Kidney epithelial cell (primary cell): ENCODE measurements at places on chromosomes 3 and 15.

DNA sequence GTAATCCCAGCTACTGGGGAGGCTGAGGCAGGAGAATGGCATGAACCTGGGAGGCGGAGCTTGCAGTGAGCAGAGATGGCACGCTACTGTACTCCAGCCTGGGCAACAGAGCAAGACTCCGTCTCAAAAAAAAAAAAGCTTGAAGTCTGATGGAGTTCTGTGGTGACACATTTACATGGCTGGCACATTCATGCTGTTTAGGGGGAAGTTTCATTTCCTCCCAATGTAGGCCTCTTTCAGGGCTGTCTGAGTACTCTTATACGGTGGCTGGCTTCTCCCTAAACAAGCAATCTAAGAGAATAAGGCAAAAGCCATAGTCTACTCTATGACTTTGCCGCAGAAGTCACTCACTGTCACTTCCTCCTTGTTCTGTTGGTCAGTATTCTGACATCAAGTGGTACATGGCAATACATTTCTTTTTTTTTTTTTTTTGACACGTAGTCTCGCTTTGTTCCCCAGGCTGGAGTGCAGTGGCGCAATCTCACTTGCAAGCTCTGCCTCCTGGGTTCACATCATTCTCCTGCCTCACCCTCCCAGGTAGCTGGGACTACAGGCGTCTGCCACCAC is 41.2 kb downstream of the OIP5 start:
- DNase-seq = no peak

DNA sequence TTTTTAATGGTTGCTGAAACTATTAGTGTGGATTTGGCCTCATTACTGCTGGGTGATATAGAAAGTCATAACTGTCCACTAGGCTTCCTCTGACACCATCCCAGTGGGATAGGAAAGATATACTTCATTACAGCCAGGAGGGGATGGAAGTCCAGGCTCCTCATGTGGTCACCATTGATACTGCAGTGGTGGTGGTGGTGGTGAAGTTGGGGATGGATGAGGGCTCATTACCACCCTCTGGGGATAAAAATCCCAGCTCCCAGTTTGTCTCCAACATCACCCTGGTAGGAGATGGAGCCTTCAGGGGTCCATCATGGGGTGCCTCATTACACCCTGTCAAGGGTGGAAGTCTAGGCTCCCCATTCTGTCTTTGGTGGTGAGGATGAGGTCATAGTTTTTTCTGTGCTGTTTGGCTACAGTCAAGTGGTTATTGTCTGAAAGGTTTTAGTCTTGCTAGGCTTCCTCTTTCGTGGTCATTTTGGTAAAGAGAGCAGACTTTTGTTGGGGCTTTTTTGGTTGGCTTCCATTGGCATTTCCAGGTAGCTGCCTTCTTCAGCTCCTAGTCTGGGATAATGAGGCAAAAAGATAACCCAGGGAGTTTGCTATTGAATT is 30.1 kb upstream of the FILIP1L start:
- no peak for DNase-seq

GRCh38 chr3:46130631-46131310 is 77.3 kb downstream of the CCR1 start:
- DNase-seq = no peak

GRCh38 chr3:43217206-43217605 is 69.1 kb upstream of the SNRK start:
- no peak for DNase-seq

GRCh38 chr15:84741121-84741520 is 7.3 kb upstream of the ZNF592 start:
- no peak for DNase-seq

DNA sequence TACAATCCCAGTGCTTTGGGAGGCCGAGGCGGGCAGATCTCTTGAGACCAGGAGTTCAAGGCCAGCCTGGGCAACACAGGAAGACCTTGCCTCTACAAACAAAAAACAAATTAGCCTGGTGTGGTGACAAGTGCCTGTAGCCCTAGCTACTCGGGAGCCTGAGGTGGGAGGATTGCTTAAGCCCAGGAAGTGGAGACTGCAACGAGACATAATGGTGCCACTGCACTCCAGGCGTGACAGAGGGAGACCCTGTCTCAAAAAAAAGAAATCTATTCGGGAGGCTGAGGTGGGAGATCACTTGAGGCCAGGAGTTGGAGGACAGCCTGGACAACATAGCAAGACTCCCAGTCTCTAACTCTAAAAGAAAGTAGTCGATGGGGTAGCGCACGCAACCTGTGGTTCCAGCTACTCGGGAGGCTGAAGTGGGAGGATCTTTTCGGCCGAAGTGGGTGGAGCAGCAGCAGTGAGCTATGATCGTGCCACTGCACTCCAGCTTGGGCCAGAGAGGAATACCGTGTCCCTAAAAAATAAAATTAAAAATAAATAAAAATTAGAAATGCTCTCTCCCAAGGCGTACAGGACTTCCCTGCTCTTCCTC is 775 bp downstream of the C3orf33 start:
- no peak for DNase-seq

- no peak for DNase-seq
These were observed 103.1 kb downstream of the MEX3B start for GRCh38 chr15:81942655-81943195.

GRCh38 chr3:70580021-70580420 is 267.6 kb upstream of the MDFIC2 start:
- no peak for DNase-seq

DNA sequence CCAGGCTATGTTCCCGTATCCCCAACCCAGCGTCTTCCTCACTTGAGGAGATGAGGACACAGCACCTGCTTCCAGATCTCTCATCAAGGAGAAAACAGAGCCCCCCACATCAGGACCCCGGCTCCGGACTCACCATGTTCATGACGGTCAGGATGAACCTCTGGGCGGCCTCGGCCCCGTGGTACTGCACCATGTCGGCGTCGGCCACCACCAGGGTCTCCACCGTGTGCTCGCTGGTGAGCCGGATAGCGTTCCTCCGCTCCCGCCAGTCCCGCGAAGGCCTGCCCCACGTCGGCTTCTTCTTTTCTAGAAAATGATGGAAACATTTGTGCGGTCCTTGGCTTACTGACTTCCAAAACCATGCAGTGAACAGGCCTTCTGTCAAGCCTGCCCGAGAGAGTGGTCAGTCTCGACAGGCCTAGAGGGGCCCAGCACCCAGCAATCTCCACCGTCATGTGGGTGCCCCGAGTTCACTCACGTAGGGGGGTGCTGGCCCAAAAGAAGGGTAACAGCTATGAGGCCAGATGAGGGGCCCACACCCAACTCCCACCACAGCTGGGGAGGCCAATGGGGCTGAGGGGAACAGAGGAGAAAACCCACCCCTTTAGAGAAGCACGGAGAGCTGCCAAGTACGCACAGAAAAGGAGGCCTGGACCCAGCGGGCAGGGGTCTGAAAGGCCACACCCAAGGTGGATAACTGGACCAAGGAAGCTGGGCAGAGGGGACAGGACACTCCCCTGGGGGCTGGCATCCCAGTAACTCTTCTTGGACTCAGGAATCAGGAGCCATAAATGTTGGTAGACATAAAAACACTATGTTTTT is 60.5 kb downstream of the ADAMTS17 start:
- no peak for DNase-seq

GRCh38 chr3:122902326-122902725 is 107.5 kb downstream of the SLC49A4 start:
- no peak for DNase-seq

GRCh38 chr3:17946619-17947018 is 204.2 kb upstream of the TBC1D5 start:
- DNase-seq = no peak
